ENCODE measurements at places on chromosomes 1 and 21.

DNA sequence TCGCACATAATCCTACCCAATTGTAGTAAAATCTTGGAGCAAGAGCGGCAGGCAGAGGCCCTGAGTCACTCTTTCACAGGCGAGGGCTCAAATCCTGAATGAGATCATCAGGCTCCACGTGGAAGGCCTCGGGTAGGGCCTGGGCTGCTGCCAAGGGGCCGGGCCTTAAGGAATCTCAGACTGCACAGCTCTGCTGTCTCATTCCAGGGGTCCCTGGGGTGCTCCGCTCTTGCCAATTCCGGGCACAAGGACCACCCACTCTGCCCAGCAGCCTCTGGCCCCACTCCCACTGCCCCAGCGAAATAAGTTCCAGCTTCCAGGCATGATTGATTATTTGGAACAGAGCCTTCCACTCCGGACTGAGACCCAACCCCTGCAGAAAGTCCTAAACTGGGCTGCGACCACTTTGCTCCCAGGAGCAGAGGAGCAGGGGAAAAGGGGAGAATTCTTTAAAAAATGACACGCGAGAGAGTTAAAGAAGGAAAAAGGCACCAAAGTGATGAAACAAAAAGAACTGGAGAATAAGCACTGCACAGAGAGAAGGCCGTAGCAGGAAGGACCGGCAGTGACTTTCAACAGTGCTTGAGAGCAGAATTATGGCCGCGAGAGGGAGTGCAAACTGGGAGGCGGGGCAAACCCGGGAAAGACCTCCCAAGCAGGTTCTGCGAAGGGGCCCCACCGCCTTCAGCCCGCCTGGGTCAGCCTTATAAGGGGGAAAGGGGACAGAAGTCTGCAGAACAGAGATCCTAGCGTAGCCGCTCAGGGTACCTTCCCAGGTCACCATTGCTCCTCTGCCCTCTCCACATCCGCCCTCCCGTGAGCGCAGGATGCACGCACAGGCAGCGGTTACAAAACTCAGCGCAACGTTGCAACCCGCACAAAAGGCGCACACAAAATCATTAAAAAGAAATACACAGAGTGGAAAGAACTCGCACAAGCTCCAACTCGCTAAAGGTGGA lies 2.0 kb downstream of the ADAMTS1 start:
- no peak for DNase-seq

- no peak for DNase-seq
Measured at GRCh38 chr21:45713613-45714012, 70.1 kb downstream of the PCBP3 start.

DNA sequence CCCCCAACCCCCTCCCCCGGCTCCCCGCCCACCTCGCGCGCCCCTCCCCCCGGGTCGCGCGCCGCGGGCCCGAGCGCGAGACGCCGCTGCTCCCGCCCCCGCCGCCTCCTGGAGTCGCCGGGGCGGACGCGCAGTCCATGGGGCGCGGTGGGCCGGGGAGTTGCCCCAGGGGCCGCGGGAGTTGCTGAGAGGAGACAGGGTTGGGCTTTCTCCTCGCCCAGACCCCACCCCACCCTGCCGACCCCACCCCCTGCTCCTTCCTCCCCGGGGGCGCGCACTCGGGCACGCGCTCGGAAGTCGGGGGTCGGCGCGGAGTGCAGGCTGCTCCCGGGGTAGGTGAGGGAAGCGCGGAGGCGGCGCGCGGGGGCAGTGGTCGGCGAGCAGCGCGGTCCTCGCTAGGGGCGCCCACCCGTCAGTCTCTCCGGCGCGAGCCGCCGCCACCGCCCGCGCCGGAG lies at the start of gene LAMC1:
Gene LAMC1 (plus strand): TSS at position 275 of the 455 bp plus-strand sequence. CDS start 297 bp downstream, outside the sequence.
- no peak for DNase-seq

- no peak for DNase-seq
Measured at GRCh38 chr1:84541679-84542078, 32.6 kb downstream of the CTBS start.

DNA sequence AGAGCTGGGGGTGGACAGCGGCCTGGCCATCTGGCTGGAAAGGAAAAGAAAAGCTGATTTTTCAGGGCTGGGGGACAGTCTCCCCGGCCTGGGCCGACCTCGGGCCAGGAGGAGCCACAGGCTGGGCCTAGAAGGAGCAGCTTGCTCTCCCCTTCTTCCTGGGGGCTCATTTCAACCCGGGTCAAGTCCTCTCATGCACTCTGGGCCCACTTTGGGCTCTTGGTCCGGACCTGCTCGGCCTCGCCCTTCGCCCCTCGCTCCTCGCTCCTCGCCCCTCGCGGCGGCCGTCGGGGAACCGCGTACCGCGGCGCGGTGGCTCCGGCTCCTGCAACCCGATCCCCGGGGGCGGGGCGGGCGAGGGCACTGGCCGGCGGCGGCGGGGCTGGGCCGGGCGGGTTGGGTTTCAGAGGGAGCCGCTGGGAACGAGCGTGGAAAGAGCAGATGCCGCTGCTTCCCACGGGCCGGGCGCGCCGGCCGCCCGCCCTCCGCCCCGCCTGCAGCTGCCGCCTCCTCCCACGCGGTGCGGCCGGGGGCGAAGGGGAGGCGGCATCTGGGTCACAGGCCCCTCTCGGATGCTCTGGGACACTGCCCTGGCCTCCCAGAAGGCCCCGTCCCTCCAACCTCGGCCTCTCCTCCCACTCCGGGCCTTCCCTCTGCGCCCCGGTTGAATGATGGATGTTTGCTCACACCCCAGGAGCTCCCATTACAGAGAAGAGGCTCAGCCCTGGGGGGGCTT lies 6.6 kb downstream of the HEYL start:
- no peak for DNase-seq

- DNase-seq, result no peak
Measured at GRCh38 chr1:92538413-92539061, 51.8 kb upstream of the GFI1 start.

DNA sequence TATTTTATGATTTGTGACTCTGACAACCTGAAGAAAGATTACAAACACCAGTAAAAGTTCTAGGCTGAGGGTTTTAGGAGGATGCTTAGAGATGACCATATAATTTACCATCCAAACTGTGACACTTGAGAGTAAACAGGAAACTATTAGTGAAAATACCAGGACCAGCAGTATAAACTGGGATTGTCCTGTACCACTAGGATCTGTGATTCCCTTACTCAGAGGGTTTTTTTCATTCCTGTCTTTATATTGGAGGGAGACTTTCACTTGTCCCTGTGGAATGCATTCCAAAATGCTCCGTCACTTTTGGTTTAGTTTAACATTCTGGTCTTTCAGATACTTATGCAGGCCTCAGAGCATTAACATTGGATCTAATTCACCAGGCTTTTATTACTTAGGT lies 482.9 kb downstream of the PTBP2 start:
- no peak for DNase-seq

DNA sequence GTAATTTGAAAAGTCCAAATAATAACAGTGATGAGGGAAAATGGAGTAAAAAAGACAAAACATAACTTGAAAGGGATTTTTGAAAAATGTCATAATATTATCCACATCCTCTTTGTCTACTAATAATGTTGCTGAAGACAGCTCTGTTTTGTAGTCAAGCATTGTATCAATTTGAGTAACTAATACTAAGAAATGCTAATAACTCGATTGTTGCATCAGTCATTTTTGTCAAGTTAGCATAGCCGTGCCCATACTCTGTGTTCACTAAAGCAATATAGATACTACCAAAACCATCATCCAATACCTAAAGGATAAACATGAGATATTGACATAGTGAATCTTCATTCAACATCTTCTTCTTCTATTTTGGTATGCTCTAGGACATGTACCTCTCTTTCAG lies 17.3 kb downstream of the PDC start:
- no peak for DNase-seq

- DNase-seq, result no peak
Measured at GRCh38 chr1:18527921-18528320, 47.2 kb downstream of the KLHDC7A start.

GRCh38 chr1:40848530-40849189 lies 13.5 kb downstream of the CITED4 start:
- DNase-seq, result peak; percentile 33

DNA sequence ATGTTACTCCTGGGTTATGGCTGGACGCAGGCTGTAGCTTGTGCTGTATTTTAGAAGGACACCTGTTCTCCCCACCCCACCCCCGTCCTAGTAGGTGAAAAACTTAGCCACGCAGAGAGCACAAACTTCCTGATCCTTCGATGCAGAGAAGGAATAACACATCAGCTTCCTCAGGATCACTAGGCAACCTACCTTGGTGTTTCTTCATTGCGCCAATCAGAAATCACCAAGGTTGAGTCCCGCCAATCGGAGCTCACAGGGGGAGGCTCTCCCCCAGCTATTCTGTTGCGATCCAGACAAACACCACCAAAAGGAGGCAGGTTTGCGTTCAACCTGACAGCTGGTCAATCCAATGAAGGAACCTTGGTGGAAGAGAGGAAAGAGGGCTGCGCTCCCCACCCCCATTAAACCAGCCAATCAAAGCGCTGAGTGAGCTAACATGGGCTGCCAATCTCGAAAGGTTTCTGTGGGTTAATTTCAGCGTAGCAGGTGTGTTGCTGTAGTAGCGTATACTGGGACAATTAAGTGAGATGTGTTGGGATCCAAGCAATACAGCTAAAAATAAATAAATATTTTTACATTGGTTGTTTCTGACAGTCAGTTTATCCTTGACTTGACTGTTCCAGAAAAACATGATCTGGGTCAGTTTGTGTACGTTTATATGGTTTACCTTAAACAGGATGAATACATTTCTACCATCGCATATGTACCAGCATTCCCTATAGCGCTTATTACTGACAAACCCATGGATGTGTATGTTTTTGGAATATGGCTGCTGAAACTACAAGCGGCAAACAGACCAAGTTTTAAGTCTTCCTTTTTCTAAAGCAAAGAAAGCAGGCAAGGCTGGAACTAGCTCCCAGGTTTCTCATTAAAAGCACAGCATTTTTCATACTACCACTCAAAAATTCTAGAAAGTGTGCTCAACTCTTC lies at the start of gene GOLPH3L:
Gene GOLPH3L (minus strand): TSS at position 160 of the 933 bp plus-strand sequence. CDS start 2,316 bp downstream, outside the sequence.
- DNase-seq, result peak; percentile 93

- DNase-seq, result no peak
Measured at GRCh38 chr1:168245042-168245441, 19.2 kb downstream of the SFT2D2 start.

- no peak for DNase-seq
Measured at GRCh38 chr1:37175666-37176215, 141.4 kb upstream of the GRIK3 start.

- DNase-seq, result no peak
Measured at GRCh38 chr1:202074985-202075384, 47.7 kb upstream of the GPR37L1 start.

DNA sequence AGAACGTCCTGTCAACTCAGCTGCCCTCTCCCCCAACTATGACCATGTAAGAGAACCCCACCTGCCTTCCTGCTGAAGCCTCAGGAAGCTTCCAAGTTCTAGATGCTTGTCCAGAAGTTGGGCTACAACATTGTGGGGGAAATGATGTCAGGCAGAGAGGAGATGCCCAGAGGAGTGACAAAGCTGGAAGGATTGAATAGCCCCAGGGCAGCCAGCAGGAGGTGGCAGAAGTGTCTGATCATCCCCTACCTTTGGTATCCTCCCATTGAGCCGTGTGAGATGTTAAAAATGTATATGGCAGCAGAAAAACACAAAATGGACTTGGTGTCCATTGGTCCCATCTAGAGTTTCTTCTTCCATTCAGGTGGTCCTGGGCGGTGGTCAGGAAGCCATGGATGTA lies 6.6 kb downstream of the EIF3I start:
- DNase-seq, result no peak

DNA sequence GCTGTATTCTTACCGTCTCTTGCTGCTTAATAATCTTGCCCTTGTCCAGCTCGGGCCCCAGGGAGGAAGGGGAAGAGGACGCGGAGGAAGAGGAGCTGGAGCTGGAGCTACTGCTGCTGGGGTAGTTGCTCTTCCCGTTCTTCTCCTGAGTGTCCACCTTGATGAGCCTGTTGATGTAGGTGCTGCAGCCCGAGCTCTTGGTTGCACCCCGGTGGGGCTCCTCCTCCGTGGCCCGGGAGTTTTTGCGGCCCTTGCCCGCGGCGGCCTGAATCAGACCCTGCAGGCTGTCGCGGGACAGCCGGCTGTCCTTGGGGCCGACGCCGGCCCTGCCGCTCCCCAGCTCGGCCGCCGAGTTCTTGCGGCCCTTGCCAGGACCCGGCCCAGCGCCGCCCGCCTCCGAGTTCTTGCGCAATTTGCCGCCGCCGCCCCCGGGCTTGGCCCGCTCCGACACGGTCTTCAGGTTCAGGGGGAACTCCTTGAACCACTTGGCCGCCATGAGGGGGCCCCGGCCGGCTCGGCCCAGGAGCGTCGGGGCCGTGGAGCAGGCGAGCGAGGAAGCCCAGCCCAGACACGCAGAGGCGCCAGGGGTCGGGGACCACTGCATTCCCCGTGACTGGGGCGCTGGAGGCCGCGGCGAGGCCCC lies 475 bp upstream of the TDRD10 start:
- DNase-seq, result no peak

DNA sequence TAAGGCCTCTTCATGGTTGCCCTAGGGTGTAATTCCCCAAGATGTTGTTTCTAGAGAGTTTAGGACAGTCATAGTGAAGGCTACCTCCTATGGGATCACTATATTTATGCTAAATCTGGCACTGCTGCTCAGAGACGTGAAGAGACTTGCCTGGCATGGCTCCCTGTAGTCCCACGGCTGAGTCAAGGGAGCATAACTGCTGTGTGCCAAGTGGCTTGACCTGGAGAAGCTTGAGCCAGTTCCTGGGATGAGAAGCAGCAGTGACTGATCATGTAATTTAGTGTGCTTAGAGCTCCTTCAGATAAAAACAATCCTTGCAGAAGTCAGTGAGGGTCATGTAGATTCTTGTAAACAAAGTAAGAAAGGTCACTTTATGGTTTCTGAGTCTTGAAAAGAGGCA lies 68.9 kb upstream of the TSPAN2 start:
- no peak for DNase-seq

- DNase-seq, result no peak
Measured at GRCh38 chr1:152003846-152004442, 10.3 kb upstream of the S100A10 start.

GRCh38 chr1:208835781-208836180 lies 591.6 kb upstream of the PLXNA2 start:
- DNase-seq, result no peak

- DNase-seq, result no peak
Measured at GRCh38 chr1:115283249-115283648, 54.8 kb downstream of the NGF start.

- no peak for DNase-seq
Measured at GRCh38 chr1:97013941-97014340, 292.4 kb downstream of the PTBP2 start.

GRCh38 chr1:93471911-93472310 lies 24.0 kb downstream of the FNBP1L start:
- no peak for DNase-seq

DNA sequence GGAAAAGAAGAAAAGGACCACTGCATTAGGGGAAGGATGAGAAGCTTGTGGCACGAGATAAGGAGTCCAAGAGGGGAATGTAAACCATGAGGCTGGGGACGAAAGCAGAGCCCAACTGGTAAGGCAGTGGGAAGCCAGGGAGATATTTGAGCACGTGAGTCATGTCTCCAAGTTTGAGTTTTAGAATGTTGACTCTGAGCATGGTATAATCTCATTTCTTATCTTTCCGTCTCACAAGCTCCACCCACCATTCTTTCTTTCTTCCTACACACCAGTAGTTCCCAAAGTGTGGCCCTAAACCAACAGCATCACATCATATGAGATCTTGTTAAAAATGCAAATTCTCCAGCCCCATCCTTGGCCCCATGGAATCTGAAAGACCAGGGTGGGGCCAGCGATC lies 145.3 kb downstream of the PLPP3 start:
- no peak for DNase-seq
